ENCODE measurements at places on chromosomes 6 and 20.

- DNase-seq = peak; percentile 44
These were observed 85.5 kb downstream of the TRIM27 start for GRCh38 chr6:28838289-28838633.

- DNase-seq = no peak
These were observed 5.5 kb upstream of the PSMF1 start for GRCh38 chr20:1112908-1113307.

GRCh38 chr6:137430954-137431353, 63.2 kb downstream of the OLIG3 start:
- no peak for DNase-seq

- DNase-seq = no peak
These were observed 5.9 kb downstream of the TMEM63B start for GRCh38 chr6:44133003-44133931.

DNA sequence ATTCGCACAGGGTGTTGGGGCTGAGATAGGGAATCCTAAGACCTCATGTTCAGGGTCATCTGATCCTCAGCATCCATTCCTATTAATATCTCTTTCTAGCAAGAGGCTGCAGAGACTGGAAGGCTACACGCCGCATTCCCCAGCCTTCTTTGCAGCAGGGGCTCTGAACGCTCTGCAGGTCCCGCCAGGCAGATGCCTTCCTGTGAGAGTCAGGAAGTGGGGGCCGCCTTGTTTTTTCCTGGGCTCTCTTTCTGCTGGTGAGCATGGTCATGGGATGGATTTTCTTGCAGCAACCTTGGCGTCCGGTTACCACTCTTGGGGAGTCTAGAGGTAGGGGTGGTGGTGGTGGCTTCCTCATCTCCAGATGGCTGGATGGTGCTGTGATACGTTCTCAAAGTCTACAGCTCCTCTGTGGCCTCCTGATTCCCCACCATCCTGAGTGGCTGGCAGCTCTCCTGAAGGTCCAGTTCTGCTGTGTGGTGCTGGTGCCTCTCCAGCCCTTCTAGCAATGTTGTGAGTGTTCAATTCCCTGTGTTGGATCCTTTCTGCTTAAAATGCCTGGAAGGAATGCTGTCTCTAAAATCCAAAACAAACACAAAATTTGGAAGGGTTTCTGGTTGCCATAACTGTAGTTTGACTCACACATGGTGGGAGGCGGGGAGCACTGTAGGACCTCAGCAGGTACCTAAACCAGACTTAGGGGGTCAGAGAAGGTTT, 111.9 kb downstream of the CEBPB start:
- DNase-seq = no peak

DNA sequence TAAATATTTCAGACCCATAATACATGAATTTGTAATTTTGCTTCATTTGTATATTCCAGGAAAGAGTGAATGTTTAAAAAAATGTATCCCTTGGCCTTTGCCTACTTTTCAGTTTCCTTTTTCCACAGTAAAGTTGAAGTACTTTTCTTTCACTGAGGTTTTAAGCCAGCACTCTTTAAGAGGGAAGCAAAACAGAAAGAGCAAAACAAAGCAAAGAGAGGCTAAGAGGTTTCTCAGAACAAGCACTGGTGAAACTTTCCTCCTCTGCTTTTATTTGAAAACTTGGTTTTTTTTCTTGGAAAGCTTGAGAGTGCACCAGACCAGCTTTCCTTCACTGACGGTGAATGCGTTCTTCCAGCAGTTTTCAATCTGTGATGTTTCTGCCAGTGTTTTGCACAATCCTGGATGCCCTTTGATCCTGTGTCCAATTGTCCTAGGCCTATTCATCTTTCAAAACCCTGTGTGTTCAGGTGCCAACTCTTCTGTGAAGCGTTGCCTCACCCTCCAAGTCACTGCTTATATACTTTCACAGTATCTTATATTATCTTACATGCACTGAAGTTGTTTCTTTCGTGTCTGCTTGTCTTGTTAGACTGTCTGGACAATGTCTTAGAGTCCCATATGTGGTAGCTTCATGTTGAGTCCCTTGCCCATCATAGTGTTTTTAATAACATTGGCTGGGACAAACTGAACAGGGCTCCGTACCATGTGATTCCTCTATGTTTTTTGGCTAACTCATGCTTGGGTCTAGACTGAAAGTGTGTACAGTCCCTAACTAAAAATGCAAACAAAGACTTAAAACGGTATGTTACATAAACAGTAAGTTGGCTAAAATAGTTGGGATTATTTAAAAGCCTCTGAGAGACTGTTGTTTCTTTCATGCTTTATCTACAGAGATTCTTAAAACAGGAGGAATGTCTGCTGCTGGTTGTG, 1.9 kb downstream of the RNF217 start:
- DNase-seq = no peak

GRCh38 chr6:39912446-39912845, 21.8 kb downstream of the MOCS1 start:
- DNase-seq = no peak

- no peak for DNase-seq
These were observed 120.0 kb downstream of the FOXC1 start for GRCh38 chr6:1729750-1730140.

DNA sequence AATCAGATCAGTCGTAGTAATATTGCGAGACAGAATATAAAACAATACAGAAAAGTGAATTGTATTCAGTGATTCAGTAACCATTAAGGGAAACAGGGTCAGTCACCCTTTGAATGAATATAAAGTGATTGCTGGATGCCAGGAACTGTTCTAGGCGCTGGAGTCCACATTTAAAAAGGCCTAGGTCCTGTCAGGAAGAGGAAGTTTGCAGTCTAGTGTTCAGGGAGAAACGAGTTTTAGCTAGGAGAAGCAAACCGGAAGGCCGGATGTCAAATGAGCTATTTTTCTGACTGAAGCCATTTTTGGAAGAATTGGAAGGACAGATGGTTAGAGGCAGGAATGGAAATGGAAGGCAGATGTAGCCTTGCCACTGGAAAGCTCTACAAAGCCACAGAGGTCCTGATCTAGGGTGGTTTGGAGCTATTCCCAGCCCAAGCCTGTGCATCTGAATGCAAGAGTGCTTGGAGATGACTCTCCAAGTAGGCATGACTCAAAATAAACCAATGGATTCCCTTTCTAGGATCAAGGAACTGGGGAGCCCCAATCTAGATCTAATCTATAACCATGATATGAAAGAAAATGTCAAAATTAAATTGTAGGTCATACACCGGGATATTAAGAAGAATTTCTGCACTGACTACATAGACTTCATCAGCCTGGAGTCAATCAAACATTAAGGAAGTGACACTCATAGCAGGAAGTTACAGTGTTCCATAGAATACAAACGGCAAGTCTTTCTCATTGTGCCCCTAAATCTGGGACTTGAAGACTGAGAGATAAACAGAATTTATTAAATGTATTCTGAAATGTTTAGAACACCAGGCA, 36.8 kb upstream of the CDKAL1 start:
- DNase-seq = no peak

DNA sequence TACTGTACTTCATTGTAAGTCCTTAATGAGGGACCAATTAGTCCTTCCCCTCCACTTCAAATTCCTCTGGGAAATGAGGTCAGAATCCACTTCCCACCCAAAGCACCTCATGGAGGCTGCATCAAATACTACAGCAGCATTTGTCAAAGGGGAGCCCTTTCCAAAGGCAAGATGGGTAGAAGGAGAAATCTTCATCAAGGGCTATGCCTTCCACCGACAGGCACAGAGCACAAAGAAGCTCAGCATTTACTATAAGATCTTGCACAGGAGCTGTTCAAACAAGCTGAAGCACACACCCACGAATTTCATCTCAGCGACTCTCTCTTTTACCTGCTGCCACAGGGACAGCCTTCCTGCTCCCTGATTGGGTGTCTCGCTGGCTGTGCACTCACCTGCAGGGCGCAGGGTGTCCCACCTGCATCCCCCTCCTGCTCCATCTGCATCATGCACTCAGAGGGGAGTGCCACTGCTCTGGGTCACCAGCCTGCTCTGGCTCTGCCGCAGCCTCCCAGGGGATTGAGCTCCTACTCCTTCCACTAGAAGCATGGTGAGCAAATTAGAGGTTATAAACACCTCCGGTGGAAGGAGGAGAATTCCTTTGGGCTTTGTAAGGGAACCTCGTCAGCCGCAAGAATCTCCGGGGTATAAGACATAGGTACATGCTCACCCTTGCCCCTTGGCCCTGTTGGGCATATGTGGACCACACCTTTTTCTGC, 164.5 kb downstream of the ATXN1 start:
- DNase-seq = no peak

- DNase-seq = no peak
These were observed at the start of gene PTK7 for GRCh38 chr6:43075670-43076463. Gene PTK7 (plus strand): TSS chr6:43076314. CDS start chr6:43076489, 175 bp downstream.

DNA sequence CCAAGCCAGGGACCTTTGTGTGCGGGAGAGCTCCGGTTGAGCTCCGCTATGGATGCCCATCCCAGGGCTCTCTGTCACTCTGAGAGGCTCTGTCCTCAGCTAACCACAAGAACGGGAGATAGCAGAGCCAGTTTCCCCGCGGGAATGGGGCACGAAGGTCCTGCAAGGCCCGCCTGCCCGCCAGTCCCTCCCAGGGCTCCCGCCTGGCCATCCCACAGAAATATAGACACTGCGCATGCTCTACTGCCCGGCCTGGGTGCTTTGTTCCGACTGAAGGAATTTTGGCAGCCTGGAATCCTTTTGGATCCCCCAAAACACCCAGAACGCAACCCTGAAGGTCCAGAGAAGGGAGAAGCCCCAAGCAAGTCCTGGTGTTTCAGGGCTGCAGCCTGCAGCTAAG, 8.6 kb upstream of the DEFB110 start:
- no peak for DNase-seq

GRCh38 chr6:128138694-128139093, 237.8 kb upstream of the THEMIS start:
- no peak for DNase-seq

GRCh38 chr6:30157999-30158398, 3.0 kb downstream of the TRIM10 start:
- no peak for DNase-seq

- DNase-seq = no peak
These were observed at the start of gene SLC44A4 for GRCh38 chr6:31878726-31879125. Gene SLC44A4 (minus strand): TSS chr6:31878997. CDS start chr6:31878980, 17 bp downstream.

DNA sequence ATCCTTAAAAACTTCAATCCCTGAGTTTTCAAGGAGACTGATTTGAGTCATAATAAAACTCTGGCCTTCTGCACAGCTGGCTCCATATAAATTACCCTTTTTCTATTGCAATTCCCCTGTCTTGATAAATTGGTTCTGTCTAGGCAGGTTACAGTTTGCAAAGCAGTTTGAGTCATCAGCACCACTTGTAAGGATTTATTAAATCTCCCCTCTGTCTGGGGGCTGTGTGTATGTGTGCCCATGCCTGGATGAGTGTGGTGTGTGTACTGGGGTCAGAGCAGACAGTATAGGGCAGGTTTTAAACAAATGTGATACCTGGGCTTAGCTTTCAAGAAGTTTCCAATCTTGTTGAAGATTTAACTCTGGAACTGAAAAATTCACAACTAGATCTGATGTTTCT, 228.6 kb downstream of the FNDC1 start:
- no peak for DNase-seq

DNA sequence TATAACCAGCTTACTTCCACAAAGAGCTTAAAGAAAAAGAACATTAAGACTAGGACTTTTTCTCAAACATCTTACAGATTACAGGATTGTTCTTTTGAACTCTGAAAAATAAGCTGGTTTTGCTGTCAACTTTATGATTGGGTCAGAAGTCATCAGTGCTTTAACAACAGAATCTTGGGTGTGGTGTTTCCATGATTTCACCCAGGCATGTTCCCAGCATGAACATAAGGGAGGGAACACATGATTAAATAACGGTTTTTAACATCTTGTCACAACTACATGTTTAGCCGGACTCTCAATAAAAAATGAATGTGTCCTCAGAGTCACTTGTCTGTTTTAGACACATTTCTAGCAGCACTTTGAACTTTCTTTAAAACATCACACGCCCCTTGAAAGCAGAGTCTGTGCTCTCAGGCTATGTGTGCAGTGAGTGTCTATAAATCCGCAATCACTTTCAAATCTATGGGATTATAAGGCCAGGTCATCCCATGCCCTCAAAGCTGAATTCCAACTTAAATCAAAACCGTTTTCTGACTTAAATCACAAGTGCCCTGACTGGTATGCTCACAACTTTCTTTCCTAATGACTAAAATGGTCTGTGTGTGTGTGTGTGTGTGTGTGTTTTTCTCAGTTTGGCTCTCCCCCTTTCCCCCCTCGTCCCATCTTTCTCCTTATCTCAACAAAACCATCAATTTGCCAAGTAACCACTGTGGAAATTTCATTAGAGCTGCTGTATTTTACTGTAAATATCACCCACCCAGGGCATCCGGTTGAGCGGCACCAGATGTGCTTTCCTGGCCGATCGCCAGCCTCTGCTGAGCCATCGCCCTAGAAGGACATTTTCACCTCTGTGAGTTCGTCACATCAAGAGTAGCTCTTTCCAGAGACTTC, 216.8 kb upstream of the DTNBP1 start:
- DNase-seq = no peak

DNA sequence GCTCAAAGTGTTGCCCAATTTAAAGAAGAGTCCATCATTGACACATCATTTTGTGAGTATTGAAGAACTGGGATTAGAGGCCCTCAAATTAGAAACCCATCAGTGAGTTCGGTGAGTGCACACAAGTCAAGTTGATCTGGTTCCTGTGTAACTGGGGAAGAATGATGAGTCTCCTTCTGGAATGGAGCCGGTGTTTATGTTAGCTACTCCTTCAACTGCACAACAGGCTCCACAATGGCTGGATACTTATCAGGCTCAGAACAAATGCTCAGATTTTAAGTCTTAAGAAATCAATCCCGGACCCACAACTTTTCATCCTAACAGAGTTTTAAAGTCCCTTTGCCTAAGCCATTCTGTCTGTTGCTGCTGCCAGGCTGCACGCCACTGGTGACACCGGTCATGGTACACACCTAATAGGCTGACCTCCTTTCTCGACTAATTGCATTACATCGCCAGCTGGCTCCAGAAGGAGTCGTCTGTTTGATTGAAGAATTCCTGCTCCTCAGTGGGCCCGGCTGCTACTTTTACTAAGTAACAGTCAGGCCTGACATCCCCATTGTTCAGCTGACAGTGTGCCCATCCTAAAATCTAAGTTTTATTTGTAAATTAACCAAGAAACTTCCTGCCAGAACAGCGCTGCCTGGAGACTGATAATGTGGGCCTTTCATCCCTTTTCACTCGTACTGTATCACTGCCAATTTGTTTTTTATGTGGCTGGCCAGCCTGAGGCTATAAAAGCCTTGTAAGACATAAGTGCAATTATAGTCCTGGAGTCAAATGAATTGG, 130.4 kb downstream of the INSM1 start:
- no peak for DNase-seq
